ENCODE measurements at places on chromosomes 7 and 10.

GRCh38 chr7:47538846-47539311 lies 43.0 kb downstream of the TNS3 start:
- no peak for DNase-seq

GRCh38 chr7:144842377-144842851 lies 6.6 kb upstream of the TPK1 start:
- DNase-seq: no peak

DNA sequence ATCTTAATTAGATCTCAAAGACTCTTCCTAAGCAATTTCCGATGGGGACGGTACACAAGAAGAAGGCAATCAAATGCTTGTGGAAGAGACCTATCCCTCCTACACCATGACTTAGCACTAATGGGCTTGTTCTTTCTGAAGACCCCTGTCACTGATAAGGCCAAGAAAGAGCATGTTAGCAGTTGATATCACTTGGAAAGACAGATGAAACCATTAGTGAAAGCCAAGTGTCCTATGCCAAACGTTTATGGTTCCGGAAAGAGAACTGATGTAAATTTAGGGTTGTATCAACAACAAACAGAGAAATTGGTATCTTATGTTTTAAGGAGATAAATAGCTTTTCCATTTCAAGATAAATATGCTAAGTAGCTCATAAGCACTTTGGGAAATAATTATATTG lies 6.5 kb downstream of the UROS start:
- no peak for DNase-seq

GRCh38 chr10:12741360-12741804 lies 260.1 kb downstream of the CCDC3 start:
- DNase-seq: no peak

DNA sequence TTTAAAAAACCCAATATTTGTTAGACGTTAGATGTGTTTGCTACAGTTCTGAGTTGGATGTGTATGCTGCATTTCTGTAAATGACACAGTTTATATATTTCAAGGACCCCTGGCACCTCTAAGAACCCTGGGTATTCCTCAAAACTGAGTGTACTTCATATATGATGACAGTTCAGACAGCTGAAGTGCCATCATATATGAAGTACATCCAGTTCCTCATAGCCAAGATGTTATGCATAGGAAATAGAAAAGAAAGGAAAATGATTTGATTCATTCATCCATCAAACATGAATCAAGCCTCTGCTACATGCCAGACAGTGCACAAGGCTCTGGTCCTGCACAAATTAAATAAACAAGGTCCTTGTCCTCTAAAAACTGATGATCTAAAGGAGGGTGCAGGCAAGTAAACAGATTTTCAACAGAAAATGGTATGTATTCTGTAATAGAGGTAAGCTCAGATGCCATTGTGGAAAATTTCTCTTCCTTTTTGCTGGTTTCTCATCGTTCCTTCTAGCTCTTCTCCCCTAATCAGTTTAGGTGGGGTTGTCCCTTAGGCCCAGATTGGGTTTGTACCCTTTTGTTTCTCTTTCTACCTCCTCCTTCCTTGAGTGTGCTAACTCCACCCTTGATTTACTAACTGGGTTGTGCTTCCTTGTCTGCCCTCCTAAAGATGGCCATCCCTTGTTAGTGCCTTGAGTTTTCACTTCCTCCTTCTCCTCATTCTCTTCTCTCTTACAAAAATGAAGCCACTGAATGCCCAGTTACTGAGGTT lies 25.3 kb upstream of the SMIM30 start:
- no peak for DNase-seq

DNA sequence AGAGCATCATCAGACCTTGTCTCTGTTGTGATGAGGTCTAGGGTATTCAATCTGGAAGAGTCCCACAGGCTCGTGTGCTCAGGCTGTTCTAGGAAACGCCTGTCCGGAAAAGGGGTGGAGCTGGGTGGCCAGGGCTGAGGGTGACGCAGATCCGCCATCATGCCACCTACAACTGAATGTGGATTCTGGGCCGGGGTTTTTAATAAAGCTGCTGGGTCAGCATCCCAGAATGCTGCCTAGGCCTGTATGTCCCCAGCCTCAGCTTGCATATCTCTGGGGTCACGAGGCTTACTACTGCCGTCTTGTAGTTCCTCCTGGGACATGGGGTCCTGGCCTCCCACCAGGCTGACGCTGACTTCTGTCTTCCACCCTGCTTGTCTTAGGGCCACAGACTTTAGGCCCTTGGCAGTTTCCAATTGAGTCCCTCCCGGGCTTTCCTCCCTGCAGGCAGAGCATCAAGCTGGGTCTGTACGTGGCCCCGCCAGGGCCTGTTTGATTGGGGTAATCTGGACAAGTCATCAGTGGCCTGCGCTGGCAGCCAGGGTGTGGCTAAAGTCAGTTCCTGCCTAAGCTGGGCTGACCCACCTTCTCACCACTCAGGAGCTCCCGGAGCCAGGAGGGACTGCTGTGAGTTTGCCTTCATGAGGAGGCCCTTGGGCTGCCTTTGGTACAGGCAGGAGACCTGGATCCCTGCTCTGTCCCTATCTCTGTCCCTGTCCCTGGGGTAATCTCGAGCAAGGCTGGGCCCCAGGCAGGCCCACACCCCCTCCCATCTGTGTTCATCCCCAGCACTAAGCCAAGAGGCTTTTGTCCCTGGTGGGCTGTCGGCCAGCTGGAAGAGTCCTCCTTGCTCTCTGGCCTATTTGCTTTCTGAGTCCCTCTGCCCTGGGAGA lies 79.9 kb downstream of the ZMIZ1 start:
- DNase-seq: peak; percentile 16

- no peak for DNase-seq
These were observed 7.1 kb downstream of the ATOH7 start for GRCh38 chr10:68224810-68225209.
